ENCODE measurements at places on chromosomes 4 and X. TPM values are rescaled to one million over a fixed set of nuclear protein-coding genes. Genes with fewer than 3 reads are reported as not detected.

DNA sequence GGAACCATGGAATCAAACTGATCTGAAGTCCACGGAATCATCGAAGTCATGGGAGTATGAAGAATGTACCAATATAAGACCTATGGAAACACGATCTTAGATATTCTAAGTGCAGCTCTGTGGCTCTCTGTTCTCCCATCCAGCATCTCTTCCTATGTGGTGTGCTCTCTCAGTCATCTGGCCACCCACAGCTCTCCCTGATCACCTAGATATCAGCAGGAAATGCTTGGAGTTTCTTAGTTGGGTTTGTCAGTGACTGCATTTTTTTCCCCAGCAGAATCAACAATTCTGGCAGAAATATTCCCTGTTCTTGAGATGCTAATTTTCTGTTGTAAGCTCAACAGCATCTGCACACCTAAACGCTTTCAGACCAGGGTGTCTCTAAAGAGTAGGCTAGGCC lies 94.1 kb downstream of the GC start:
- no peak overlapping the region for H3K4me3 ChIP-seq
- no peaks in the 10 kb centered on the region for H3K27me3 ChIP-seq
- DNase-seq = no peak

- peaks cover 15% of the 10 kb centered on the region for H3K4me1 ChIP-seq
- no peak overlapping the region for H3K4me3 ChIP-seq
- no peaks in the 10 kb centered on the region for H3K27me3 ChIP-seq
- DNase-seq = peak; percentile 57
Measured at GRCh38 chr4:188016754-188017153, 21.2 kb downstream of the ZFP42 start.

DNA sequence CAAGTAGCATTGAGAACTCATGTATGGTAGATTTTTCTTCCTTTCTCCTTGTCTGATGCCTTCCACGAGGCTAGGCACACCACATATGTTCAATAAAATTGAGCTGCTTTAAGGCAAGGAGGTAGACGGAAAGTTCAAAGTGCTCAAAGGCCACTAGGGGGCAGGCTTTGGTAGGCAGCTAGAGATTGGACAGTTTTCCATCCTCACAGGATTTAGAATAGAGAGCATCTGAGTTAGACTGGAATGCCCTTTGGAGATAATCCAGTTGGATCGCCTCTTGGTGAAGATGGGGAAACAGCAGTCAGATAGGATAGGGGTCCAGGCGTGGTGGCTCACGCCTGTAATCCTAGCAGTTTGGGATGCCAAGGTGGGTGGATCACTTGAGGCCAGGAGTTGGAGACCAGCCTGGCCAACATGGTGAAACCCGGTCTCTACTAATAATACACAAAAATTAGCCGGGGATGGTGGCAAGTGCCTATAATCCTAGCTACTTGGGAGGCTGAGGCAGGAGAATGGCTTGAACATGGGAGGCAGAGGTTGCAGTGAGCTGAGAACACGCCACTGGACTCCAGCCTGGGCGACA lies 30.4 kb downstream of the ELF4 start:
- no peaks in the 10 kb centered on the region for H3K27me3 ChIP-seq
- H3K4me1 ChIP-seq = no peaks in the 10 kb centered on the region
- no peaks in the 10 kb centered on the region for H3K36me3 ChIP-seq
- H3K27ac ChIP-seq = no peak overlapping the region

DNA sequence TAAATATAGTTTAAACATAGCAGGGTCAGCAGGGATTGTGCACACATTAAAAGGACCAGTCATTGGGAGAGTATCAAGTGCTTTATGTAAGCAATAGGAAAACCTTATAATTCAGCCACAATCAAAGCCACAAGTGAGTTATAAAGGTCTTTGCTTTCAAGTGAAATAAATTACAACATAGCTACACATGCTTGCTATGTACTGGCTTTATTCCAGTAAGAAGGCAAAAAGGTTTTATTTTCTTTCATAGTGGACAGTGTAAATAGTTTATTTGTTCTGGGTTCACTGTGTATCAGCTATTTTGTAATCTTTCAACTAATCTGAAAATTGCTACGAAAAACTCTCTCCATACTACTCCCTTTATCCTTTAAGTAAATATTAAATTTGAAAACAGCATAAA lies 691.4 kb downstream of the PCDH7 start:
- H3K4me1 ChIP-seq = no peaks in the 10 kb centered on the region
- no peak overlapping the region for H3K27ac ChIP-seq
- no peak overlapping the region for H3K4me3 ChIP-seq
- DNase-seq = no peak
- H3K36me3 ChIP-seq = no peaks in the 10 kb centered on the region

DNA sequence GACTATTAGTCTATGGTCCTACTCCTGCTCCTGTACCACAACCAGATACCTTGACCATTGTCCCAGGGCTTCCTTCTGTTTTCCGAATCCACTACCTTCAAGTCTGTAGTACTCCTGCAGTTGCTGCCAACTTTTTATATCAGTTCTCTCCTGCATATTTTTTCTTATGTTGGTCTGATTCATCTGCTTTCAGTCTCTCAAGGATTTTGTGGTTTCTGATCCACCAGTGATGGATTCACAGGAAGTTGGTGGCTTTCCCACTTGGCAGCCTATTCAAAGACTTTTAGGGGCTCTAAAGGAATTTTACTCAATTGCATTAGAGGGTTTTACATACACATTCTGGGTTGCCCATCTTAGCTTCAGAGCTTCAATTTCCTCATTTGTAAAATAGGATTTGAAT lies 23.6 kb downstream of the KIF4A start:
- no peaks in the 10 kb centered on the region for H3K27me3 ChIP-seq
- no peak for DNase-seq
- H3K4me1 ChIP-seq = no peaks in the 10 kb centered on the region
- H3K27ac ChIP-seq = no peak overlapping the region
- H3K4me3 ChIP-seq = no peak overlapping the region
- H3K36me3 ChIP-seq = peaks cover 3% of the 10 kb centered on the region

GRCh38 chrX:106921637-106922036 lies 1.4 kb downstream of the CLDN2 start:
- H3K27me3 ChIP-seq = no peaks in the 10 kb centered on the region
- peaks cover 17% of the 10 kb centered on the region for H3K4me1 ChIP-seq
- no peak overlapping the region for H3K27ac ChIP-seq
- H3K4me3 ChIP-seq = no peak overlapping the region

DNA sequence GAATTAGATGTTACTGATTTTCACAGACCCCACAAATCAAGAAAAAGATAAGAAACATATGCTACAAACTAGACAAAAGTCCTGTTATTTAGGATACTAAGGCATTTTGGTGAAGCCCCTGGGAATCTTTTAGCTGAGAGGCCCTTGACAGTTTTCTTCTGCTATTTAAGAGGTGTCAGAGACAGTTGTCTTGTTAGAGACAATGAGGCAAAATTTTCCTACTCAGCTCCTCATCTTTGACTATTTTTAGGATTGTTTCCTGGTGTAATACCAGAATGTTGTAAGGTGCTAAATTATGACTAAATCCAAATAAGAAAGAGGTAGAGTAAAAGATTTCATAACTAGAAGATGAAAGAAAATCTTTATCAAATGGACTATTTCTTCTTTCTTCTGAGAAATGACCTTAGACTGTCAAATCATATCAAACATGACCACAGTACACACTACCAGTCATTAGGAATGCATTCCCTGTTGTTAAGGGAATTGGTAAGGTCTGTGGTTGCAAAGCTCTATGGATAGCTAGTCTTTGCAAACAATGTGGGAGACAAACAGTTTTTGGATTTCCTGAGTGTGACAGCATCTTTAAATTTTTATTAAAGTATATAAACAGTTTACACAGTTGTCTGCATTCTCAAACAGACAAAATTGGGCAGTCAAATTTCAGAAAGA lies 926.1 kb downstream of the ADGRL3 start:
- no peak for DNase-seq
- no peak overlapping the region for H3K27ac ChIP-seq
- no peak overlapping the region for H3K4me3 ChIP-seq
- H3K36me3 ChIP-seq = no peaks in the 10 kb centered on the region
- H3K27me3 ChIP-seq = no peaks in the 10 kb centered on the region

GRCh38 chr4:185885075-185885474 lies 73.1 kb upstream of the SORBS2 start:
- no peak overlapping the region for H3K27ac ChIP-seq
- no peak for DNase-seq
- H3K4me1 ChIP-seq = peaks cover 12% of the 10 kb centered on the region
- H3K4me3 ChIP-seq = no peak overlapping the region
- no peaks in the 10 kb centered on the region for H3K36me3 ChIP-seq
- H3K27me3 ChIP-seq = no peaks in the 10 kb centered on the region

DNA sequence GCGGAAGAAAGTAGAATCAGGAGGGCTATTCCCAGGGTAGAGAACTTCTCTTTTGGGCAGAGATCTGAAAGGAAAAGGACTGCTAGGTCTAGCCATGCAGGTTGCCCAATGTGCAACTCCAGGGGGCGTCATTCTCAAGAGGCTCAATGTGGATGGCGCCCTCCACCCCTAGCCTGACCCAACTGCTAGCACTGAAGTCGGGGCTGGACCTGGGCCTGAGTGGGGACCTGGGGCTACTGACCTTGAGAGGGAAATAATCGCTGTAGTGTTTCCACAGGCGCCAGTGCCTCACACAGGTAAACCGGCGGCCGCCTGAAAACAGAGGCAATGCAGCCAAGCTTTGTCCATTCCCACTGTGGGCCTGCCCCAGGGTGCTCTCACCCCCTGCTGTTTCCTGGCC lies 6.1 kb downstream of the AWAT2 start:
- no peaks in the 10 kb centered on the region for H3K4me1 ChIP-seq
- H3K27me3 ChIP-seq = no peaks in the 10 kb centered on the region
- no peaks in the 10 kb centered on the region for H3K36me3 ChIP-seq
- no peak for DNase-seq

DNA sequence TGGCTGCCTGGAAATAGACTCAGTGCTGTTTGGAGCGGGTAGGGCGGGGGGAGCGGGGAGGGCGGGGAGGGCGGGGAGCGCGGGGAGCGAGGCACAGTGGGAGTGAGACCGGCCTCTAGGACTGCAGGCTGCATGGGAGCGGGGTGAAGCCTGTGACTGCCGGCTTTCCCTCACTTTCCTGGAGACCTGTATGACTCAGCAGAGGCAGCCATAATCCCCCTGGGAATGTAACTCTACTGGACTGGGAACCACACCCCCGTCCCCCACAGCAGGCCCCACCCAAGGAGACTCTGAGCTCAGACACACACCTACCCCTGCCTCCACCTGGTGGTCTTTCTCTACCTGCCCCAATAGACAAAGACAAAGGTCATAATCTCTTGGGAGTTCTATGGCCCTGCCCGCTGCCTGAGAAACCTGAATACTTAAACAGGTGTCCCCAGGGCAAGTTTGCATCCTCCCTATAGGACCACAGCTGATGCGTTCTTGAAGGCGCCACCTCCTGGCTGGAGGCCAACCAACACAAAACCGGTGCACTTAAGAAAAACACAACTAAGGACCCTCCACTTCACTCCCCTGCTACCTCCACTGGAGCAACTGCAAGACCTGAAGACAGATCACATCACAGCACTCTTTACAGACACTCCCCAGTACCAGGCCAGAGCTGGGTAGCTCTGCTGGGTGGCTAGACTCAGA lies 18.0 kb downstream of the HDAC8 start:
- H3K4me3 ChIP-seq = peak overlapping the region; percentile 45
- DNase-seq = peak; percentile 74
- no peaks in the 10 kb centered on the region for H3K36me3 ChIP-seq
- peak overlapping the region; percentile 76 for H3K27ac ChIP-seq

DNA sequence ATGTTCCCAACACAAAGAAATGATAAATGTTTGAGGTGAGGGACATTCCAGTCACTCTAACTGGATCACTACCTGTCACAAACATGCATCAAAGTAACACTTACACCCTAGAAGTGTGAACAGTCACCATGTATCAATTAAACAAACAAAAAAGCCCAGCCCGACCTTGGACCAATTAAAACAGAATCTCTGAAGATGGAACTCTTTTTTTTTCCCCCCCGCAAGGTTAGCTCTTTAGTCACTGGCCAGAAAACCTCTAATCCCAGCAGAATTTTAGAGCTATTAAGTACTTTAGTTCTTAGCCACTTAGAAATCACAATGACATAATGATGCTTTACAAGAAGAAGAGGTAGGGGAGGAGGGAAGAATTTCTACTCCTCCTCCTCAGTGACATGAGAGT lies 154.5 kb downstream of the PALLD start:
- peaks cover 39% of the 10 kb centered on the region for H3K4me1 ChIP-seq
- no peak overlapping the region for H3K27ac ChIP-seq
- DNase-seq = peak; percentile 38
- no peak overlapping the region for H3K4me3 ChIP-seq

- H3K27me3 ChIP-seq = no peaks in the 10 kb centered on the region
- peak overlapping the region; percentile 88 for H3K27ac ChIP-seq
- DNase-seq = no peak
- peak overlapping the region; percentile 76 for H3K4me3 ChIP-seq
- H3K36me3 ChIP-seq = no peaks in the 10 kb centered on the region
Measured at GRCh38 chrX:53685711-53686110, 808 bp downstream of the HUWE1 start.

- H3K27ac ChIP-seq = no peak overlapping the region
- H3K27me3 ChIP-seq = no peaks in the 10 kb centered on the region
- H3K4me1 ChIP-seq = no peaks in the 10 kb centered on the region
Measured at GRCh38 chr4:44162538-44163270, 285.9 kb downstream of the KCTD8 start.

DNA sequence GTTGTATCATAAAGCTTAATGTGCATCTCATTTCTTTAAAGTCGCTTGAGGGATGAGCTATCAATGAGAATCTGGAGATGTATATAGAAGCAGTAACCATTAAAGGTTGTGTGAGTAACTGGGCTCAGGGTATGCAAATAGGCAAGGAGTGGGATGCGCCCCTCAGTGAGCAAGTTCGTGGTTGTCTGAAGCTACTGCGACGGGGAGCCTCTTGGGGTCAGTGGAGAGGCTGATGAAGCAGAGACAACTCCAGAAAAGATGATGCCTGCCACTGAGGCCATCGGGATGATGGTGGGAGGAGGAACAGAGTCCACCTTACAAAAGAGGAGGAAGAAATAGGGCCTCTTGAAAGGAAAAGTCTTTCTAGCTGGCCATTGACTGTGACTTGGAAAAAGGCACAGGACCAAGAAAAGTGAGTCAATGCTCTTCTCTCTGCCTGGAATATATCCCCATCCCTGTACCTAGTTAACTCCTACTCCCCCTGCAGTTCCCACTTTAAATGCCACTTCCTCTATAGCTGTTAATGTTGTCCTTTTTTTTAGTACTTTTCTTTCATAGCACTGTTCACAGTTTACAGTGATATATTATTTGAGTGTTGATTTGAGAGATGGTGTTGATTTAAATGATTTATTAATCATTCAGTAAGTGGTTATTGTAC lies 51.4 kb upstream of the LSM6 start:
- H3K4me3 ChIP-seq = no peak overlapping the region
- no peaks in the 10 kb centered on the region for H3K36me3 ChIP-seq
- DNase-seq = peak; percentile 23
- H3K27ac ChIP-seq = no peak overlapping the region
- no peaks in the 10 kb centered on the region for H3K27me3 ChIP-seq

GRCh38 chr4:123449362-123449761 lies 52.8 kb downstream of the SPRY1 start:
- no peaks in the 10 kb centered on the region for H3K27me3 ChIP-seq
- H3K27ac ChIP-seq = no peak overlapping the region
- H3K36me3 ChIP-seq = no peaks in the 10 kb centered on the region
- no peak overlapping the region for H3K4me3 ChIP-seq

GRCh38 chrX:20521222-20521621 lies 254.5 kb upstream of the RPS6KA3 start:
- H3K27ac ChIP-seq = no peak overlapping the region
- H3K36me3 ChIP-seq = no peaks in the 10 kb centered on the region

The UGT2B17 gene
- total RNA-seq = not detected

The RASGEF1B gene
- total RNA-seq = 9.4 TPM

The NDST3 gene
- total RNA-seq = 0.59 TPM

The RXFP1 gene
- not detected for total RNA-seq

Measured in neural progenitor cell (in vitro differentiated cells).